ENCODE measurements at places on chromosomes 2 and 18.

GRCh38 chr2:234458466-234458865 lies 38.4 kb downstream of the ARL4C start:
- no peak for DNase-seq

GRCh38 chr2:94979406-94980375 lies 45.8 kb upstream of the MAL start:
- DNase-seq = no peak

DNA sequence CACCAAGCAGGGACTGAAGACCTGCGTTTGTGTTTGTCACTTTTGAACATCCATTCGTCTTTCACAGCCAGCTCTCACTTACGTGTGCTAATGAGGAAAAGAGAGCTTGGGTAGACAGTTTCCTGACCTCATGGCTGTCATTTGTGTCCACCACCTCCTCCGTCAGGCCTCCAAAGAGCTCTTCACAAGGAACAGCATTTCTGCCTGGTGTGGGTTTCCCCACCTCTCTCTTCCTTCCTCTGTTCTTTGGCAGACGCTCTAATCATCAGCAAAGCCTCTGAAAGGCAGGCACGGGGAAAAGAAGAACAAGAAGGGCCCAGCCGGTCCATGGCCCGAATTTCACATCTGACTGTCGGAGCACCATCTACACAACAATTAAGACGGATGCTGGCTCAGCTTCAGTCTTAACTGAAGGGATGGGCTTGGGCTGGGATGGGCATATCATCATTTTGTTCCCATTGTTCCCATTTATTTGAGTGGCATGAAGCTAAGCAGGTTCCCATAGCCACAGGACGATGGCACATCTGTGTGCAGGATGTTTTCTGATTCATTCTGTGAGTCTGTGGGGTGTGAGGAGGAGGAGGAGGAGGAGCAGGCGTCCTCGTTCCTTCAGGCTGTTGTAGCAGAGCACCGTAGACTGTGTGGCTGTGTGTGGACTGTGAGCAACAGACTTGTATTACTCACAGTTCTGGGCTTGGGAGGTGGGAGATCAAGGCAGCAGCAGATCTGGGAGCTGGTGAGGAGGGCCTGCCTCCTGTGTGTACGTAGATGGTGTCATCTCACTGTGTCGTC lies 66.4 kb downstream of the TSHZ1 start:
- peak; percentile 88 for DNase-seq

DNA sequence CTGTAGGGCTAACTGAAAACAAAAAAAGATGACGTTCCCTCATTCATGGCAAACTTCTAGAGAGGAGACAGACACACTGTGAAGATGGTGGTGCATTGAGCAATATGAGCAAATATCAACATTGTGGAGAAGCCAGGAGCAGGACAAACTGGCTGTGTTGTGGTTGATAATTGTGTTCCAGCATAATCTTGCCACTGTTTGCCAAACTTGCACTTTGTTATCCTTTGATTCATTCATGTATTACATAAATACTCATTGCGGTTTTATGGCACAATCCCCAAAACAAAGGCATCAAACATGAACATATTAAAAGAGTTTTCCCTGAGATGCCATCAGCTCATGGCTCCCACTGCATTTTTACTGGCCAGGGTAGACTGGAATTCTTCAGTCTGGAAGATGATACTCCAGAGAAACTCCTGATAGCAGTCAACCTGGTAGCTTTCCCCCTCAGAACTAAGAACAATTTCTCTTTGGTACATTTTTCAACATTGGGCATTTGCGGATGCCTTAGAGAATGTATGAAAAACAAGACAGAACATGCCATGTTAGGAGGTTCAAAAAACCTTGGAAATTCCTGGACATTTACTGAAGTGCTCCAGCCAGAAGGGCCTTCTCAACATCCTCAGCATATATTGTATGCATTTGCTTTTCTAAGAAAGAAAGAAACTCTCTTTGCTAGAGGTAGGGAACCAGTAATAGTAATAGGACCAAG lies 487.4 kb upstream of the CELF4 start:
- DNase-seq = no peak

DNA sequence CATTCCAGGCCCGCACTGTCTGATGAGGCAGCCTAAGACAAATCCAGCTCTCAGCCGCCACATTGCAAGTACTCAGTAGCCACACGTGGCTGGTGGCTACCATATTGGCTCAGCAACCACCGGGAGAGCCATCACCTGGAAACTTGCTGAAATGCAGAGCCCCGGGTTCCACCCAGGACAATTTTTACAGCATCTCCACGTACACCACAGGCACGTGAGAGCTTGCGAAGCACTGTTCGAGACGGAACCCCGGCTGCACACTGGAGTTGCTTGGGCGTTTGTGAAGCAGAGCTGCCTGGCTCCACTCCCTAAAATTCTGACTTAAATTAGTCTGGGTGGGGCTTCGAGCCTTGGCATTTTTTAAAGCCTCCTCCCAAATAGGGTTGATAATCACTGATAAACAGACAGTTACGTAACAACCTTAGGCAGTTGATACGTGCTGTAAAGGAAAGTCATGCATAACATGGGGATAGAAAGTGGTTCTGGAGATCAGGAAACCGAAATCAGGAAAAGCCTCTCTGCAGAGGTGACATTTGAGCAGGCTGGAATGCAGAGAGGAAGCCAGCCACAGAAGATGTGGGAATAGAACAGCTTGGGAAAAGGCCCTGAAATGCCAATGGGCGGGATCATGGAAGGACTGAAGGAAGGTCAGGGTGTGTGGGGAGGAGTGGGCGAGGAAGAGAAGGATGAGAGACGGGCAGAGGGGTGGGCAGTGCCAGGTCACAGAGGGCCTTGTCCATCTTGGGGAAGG lies 6.2 kb downstream of the ASAP2 start:
- no peak for DNase-seq

DNA sequence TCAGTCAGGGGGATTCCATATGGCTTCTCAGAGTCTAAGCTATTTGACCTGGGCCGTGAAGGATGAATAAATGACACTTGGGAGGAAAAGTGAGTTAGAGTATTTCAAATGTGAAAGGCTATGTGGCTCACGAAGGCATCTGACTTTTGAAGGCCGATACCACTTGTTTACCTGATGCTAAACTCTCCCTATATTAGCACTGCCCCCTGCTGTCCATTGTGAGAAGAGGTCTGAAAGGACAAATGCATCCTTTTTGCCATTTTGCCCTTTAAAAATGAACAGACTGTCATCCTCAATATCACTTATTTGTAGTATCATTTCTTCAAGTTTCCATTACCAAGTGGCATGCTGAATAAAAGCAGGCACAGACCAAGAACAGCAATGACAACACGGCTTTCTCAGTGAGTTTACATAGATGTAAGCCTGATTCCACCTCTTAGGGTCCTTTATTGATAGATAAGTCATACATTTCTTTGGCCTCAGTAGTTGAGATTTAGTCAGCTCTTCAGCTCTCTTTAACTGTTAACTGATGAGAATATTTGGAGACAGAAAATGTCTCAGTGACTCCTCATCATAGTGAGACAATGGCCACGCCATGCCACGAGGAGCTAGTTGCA lies 40.1 kb downstream of the DOCK10 start:
- peak; percentile 64 for DNase-seq

GRCh38 chr2:47295131-47295980 lies 107.6 kb upstream of the MSH2 start:
- DNase-seq = no peak

- no peak for DNase-seq
Observed at GRCh38 chr18:56097621-56098020, 509.6 kb upstream of the TCF4 start.

DNA sequence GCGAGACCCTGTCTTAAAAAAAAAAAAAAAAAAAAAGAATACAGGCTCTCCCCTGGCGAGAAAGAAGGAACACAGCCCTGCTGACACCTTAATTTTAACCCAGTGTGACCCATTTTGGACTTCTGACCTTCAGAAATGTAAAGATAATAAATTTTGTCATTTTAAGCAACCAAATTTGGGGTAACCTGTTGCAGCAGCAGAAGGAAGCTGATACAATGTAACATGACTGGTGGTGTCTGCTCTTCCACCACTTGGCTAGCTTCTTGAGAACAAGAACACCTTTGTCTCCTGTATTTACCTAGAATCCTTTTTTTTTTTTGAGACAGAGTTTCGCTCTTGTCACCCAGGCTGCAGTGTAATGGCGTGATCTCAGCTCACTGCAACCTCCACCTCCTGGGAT lies 6.6 kb upstream of the STK11IP start:
- DNase-seq = no peak

DNA sequence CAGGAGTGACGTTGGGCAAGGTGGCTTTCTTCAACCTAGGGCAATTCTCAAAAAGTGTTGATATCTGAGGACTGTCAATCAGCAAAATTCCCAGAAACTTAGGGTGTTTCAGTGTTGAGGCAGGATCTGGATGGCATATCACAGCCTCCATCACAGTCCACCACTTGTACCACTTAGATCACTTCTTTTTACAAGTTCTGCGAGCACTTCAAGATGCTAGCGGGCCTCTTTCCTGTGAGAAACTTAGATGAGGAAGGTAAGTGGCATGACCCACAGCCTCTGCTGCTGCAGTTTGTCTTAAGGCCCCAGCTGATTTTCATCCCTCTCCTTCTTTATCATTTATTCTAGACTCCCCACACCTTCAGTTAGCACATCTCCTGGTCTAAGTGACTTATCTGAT lies 295.4 kb upstream of the ZNF521 start:
- DNase-seq = no peak

DNA sequence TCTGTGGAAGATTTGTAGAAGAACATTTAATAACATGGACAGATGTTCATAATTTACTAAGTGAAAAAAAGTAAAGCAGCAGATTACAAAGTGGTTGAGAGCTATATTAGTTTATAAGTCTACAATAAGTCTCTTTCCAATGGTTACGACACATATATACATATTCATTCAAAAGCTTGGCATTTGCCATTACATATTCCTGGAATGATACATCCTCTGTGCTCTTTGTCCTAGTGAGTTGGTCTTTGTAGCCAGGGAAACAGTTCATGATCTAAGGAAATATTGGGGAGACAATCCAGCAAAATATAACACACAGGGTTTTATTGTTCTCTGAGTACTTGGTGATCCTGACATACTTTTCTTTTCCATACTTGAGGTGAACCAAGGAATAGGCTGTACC lies 32.5 kb upstream of the SOS1 start:
- DNase-seq = no peak

DNA sequence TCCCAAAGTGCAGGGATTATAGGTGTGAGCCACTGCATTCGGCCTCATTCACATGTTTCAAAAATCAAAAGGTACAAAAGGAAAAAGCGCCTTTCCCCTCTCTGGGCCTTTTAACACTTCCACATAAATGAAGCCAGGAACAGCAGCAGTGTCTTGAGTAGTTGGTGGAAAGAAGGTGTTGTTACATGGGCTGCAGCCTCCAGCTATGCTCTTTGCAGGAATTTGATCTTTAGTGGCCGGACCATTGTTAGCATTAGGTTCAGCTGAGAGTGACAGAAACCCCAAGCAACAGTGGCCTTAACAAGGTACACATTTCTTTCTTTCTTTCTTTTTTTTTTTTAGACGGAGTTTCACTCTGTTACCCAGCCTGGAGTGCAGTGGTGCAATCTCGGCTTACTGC lies 59.1 kb downstream of the HS6ST1 start:
- no peak for DNase-seq

GRCh38 chr2:95329891-95330793 lies 33.0 kb downstream of the KCNIP3 start:
- no peak for DNase-seq

GRCh38 chr2:182101263-182101662 lies 115.6 kb downstream of the PPP1R1C start:
- DNase-seq = no peak

- no peak for DNase-seq
Observed at GRCh38 chr2:235616885-235617284, 123.0 kb downstream of the AGAP1 start.

DNA sequence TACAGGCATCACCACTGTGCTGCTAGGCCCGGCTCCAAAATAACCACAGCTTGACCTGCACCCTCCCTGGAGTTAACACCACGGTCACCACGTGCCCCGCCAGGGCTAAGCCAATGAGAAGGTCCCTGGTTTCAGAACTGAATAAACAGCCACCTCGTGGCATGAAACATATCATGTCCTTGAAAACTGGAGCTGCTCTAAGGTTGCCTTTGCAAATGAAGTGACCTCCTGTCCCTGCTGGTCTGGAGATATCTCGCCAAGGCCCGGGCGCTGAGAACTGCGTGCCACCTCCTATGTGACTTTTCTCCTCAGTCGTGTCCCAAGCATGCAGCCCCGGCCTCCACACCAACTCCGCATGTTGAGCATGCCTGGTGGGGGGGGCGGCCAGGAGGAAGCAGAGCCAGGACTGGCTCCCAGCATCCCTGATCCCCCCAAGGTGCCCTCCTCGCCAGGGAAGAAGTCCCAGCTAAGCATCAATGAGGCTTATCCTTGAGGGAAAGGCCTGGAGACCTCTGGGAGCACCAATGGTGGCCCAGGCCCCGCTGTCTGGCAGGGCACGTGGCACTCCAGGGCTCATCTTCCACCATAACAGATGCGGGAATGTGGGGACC lies 16.3 kb upstream of the KCNG2 start:
- DNase-seq = no peak

GRCh38 chr2:241519669-241520068 lies 11.3 kb upstream of the STK25 start:
- DNase-seq = no peak

DNA sequence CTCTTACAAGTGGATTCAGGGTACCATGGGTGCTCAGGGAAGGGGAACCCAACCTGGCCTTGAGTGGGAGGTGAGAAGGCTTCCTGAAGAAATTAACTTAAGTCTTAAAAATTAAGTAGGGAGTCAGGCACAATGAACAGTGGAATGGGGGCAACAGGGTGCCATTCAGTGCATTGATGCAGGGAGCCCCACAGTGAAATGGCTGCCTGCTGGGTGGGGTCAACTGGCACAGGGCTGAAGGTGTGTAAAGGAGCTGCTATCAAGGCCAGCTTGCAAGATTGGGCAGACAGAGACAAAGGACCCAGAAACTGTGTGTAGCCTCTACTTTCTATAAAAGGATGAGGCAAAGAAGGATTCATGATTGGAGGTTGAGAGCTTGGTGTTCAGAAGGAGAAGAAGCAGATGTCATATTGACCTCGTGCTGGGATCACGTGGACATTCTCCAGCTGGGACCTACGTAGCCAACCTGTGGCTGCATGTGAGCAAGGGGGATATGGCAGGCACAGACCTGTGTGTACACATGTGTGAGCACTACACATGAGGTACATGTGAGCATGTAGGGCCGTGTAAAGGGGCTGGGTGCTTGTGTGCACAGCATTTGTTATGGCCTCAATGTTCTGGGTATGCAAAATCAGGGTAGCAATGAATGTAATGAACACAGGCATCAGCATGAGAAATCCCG lies 209.5 kb upstream of the HAAO start:
- DNase-seq = no peak

DNA sequence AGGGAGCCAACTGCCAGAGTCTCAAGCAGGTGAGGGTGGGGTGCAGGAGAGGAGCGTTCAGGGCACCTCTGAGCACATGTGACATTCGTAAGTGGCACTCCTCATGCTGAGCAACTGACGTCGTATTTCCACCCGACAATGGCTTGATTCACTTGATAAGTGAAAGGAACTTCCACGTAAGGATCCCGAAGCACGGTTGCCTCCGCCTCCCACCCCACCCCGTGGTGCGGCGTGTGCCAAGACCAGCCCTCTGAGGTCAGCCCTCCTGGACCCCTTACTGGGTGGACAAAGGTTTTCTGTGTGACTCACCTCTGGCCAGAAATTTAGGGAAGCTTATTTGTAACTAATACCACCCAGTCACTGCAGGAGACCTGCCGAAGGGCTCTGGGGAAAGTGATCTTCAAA lies 59.9 kb downstream of the AGAP1 start:
- no peak for DNase-seq

GRCh38 chr18:42082415-42083234 lies 127.6 kb downstream of the PIK3C3 start:
- no peak for DNase-seq

- no peak for DNase-seq
Observed at GRCh38 chr2:225422145-225422544, 22.6 kb downstream of the NYAP2 start.

Data from kidney capillary endothelial cell (primary cell).